AG09309 (cell line): ENCODE measurements at places on chromosomes 3 and 15.
A peak's percentile ranks its signal among the peaks of the same experiment; 100 is the strongest.

DNA sequence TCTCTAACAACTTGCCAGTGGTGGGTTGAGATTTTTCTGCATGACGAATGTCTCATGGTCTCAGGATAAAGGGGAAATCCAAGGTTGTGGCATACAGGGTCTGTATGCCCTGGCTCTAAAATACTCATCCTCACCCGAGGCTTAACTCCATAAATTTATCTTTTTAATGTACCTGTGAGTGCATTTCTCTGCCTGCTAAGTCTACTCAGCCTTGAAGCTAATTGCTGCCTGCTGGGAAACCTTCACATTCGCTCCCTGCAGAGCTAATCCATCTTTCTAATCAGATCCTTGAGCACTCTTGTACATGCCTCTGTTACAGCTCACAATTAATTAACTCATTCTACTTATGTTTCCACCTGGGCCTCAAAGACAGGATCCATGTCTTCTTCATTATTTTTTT is 93.8 kb downstream of the CMSS1 start:
- no peak for DNase-seq

- no peak for DNase-seq
These were observed 15.7 kb upstream of the DYNC1LI1 start for GRCh38 chr3:32586356-32586755.

DNA sequence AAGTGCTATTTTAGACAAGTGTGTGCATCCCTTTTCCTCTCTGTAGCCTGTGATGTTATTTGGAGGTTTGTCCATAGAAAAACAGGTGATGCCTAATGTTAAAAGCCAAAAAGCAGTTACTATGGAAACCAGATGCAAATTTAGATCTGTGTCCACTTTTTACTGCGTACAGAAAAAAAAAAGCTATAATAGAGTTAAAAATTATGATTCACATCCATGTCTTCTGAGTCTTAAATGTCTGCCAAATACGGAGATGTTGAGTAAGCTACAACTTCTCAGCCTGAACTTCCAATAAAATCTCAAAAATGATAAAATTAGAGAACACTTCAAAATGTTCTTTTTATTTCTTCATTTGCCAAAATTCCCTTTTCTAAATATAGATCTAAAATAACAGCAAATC is 74.2 kb upstream of the GAP43 start:
- DNase-seq, result peak; percentile 40

DNA sequence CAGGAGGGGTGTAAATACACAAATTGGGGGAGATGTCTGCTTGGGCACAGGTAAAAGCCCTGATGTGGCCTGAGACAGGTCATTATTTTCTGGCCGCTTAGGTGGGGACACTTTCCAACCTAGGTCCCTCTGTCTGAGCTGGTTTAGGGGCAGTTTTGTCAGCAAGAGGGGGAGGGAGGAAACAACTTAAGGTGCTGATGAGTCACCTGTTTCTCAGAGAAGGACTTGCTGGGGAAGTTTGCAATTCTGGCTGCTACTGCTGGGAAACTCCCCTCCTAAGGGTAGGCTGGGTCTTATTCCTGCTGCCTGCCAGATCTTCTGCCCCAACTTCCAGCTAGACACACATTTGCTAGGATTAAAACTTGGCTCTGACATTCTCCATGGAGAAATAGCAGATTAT is 4.8 kb upstream of the RHOV start:
- DNase-seq, result no peak

DNA sequence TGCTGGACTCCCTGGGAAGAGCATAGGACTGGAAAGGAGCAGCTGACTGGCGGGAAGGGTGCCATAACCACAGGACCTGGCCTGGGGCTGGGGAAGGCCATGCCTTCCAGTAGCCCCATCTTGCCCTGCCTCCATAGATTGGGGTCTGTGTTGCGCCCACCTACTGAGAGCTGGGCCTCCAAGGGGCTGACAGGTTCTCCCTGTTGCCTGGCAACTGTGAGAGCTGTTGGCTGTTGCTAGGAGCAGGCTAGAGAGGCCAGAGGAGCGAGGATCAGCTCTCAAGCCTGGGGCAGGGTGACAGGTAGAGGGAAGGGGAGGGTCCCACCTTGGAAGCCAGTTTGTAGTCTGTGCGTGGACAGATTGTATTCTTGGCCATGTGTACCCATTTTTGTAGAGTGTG is 2.8 kb upstream of the GNAI2 start:
- no peak for DNase-seq

GRCh38 chr15:64916365-64916764 is 4.7 kb downstream of the ANKDD1A start:
- no peak for DNase-seq

- DNase-seq, result no peak
These were observed 541.1 kb downstream of the AGBL1 start for GRCh38 chr15:86620641-86621349.

DNA sequence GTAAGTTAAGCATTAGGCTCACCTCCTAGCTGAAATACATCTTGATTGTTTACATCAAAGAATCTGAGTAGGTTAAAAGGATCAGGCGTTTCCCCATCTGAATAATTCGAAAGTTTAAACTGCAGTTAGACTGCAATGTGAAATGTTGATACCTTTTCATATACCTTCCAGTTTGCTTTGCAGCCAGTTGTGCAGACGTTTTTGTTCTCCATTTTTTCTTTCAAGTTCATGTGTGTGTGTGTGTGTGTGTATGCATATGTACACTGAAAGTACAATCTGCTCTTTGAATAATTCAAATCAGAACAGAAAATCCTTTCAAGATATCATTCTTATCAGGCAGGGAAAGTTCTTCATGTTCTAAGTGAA is 2.9 kb downstream of the ITPR1 start:
- no peak for DNase-seq

GRCh38 chr3:82641701-82642100 is 880.3 kb upstream of the GBE1 start:
- DNase-seq, result no peak

DNA sequence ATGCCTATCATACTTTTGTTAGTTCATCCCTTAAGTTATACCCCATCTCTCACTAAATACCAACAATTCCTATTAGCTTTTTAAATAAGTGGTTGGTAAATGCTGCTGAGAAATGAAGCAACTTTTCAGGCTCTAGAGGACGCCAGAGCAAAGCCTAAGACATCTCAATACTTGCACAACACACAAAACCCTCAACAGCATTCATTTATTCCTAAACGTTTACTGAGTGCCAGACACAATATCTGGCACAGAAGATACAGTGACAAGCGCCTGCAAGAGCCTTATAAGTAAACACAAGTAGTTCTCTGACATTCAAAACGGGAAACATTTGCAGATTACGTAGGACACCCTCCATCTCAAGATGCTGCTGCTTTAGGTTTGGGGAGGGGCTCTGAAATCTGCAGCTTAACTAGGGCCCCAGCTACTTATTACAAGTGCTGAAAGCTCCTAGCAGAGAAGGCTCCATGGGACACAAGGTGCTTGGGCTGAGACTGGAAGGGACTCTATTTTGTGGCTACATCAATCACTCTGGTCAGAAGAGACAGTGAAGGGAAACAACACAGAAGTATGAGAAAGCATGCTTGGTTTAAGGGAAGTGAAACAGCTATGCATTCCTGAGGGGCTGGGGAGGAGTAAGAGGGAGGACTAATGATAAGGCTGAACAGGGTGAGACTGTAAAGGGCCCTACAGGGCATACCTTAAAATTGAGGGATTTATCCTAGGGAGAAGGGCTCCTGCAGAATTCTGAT is 311.3 kb downstream of the PLCL2 start:
- peak; percentile 16 for DNase-seq

DNA sequence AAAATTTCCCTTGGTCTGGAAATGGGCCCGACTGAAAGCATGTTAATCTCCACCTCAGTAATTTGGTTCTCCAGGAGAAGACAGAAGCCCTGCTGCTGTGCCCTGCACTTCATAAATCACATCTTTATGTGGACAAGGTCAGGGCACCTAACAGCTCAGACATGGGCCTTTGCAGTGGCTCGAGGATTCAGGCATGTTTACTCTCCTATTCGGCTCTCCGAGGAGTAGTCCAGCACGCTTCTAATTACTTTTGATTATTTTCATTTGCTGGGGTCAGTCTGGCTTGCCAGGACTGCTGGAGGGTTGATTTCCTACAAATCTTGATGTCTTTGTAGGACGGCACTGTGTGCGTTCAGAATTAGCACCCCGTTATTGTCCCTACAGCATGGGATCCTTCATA is 511.2 kb downstream of the MECOM start:
- DNase-seq, result no peak

- no peak for DNase-seq
These were observed 60.7 kb downstream of the PIAS1 start for GRCh38 chr15:68114840-68115239.

- DNase-seq, result no peak
These were observed 75.0 kb downstream of the AGBL1 start for GRCh38 chr15:86154705-86155104.

DNA sequence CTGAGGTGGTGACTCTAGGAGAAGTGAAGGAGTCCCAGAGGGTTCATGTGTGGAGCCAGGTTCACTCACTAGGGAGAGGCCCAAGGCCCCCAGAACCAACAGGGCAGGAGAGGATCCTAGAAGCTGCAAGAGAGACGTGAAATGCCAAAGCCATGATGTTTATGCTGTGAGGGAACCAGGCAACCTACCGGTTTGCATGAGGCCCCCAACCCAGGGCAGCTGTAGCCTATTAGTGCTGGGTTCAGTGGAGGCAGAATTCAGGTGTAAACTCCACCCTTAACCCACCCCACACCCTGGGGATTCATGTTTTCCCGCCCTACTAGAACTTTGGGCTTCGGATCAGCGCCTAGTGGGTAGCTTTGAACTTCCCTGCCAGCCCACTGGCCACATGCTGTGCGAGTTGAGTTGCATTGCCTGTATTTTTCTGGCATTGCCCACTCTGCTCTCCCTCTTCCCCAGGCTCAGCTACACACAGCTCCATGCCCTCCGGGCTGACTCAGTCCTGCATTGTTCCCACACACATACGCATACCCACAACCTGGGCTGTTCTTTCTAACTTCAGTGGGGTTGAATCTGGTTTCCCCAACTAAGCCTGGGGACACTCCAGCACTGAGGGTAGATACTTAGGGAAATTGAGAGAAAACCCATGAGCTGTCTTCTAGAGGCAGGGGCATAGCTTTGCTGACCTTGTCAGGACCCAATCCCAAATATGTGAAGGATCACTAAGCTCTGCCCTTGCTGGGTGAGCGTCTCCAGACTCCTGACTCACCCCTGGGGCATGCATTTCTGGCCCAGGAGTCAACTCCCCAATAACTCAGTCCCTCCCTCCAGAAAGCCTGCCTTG is 2.0 kb upstream of the ZBTB47 start:
- no peak for DNase-seq

DNA sequence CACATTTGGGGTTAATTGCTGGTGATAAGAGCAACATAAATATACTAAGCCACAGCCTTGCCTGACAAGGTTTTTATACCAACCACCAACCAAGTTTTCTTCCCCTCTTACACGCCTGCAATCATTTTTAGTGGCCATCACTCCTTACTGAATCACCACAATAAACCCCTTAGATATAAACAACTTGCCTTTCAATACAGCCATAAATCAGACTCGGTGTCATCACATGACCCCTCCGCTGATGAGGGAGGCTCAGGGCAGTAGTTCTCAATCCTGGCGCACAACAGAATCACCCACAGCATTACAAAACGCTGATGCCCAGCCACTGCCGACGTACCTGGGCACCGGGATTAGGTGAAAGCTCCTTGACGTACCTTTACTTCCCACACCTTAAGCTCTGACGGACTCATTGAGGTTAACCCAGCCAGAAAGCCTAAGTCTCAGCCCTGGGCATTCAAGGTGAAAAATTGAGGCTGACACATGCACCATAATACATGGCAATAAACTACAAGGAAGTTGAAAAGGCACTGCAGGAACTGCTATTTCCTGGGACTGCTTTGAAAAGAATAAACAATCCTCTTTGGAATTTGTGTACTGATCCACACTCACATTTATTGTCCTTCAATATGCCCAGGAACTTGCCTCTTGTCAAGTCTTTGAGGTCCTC is 17.1 kb downstream of the ADCY5 start:
- DNase-seq, result no peak

GRCh38 chr15:48279608-48280007 is 51.6 kb upstream of the DUT start:
- DNase-seq, result no peak

- DNase-seq, result no peak
These were observed 110.7 kb upstream of the CNTN4 start for GRCh38 chr3:1987980-1988379.

DNA sequence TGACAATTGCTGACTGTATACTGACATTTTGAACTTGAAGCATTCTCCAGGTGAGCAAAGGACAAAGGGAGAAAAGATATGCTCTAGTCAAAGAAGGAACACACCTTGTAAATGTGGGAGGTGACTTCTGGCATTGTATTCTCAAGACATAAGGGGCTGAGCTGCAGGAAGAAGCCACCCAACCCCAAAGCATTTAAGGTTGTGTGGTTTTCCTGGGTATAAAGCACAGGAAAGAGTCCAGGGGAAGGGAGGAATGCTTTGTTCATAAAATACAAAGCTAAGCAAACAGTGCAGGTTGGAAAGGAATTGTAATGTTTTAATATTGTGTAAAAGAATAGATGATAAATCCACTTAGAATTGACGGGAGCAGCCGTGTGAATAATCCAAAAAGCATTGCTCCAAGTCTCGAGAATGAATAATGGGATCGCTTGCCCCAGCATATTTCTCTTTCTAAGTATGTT is 102.4 kb upstream of the LRIG1 start:
- peak; percentile 16 for DNase-seq

DNA sequence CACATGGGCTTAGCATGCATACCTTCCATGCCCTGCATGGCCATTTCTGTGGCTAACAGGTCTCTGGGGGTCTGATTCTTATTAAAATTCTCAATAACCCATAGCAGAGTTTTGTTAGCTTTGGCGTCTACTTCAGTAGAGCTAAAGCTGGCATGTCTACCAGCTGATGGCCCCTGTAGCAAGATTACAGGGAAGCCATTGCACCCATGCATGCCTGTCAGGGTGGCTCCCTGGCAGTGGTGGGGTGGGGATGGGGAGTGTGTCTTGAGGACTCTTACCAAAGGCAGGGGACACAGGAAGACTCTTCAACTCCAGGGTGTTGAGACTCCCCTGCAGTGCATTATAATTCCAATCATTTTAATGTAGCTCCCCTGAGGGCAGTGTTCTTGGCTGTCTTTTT is 4.7 kb downstream of the KY start:
- DNase-seq, result no peak
